ENCODE measurements at places on chromosomes 2 and 18. TPM values are rescaled to one million over a fixed set of nuclear protein-coding genes. Genes with fewer than 3 reads are reported as not detected.

POMC gene
- not detected for total RNA-seq

GRCh38 chr2:233003658-233004555 is 9.1 kb downstream of the NGEF start:
- DNase-seq, result no peak

PRSS56 gene
- total RNA-seq, result not detected

CRIM1 gene
- 29.9 TPM for total RNA-seq

DNA sequence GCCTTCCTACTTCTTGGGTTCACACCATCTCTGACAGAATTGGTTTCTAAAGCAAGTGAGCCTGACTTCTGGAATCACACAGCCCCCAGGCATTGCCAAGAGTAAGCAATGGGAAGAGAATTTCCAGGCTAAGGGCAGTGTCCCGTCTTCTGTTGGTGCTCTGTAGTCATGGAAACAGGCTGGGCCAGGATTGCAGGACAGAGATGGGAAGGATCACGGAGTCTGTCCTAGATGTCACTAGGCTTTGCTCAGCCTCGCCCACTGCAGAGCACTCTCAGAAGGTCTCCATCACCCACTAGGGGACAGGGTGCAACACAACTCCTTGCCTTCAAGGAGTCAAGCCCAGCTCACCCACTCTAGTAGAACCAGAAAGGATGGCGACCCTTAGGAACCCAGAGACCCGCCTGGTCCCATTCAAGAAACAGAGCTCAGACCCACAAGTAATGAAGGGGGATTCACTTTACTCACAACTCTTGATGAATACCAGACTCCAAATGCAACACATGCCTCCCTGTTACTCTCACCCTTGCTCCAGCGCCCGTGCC is 48.6 kb upstream of the TEX51 start:
- DNase-seq, result no peak

CIDEA gene
- total RNA-seq, result not detected

- no peak for DNase-seq
These were observed 328.7 kb upstream of the FAM98A start for GRCh38 chr2:33927756-33928155.

Data from Peyer's patch (tissue), 4 donors.